ENCODE measurements at places on chromosomes 2 and 18.
A peak's percentile ranks its signal among the peaks of the same experiment; 100 is the strongest.

DNA sequence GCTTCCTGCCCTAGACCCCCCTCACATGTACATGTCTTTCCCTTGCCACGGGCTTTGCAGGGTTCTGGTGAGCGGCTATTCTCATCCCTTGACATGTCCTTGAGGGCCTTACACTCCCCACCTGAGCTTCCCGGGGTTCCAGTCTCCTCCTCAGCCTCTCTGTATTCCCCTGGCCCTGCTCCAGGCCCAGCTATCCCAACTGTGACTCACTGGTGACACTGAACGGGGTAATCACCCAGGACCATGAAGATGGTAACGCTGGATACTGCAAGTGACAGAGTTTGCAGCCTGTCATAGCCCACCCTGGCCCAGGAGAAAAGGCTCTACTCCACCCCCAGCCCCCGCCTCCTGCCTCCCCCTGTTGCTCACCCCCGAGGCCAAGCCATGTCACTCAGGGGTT, 27.3 kb downstream of the KIF3C start:
- DNase-seq = no peak

DNA sequence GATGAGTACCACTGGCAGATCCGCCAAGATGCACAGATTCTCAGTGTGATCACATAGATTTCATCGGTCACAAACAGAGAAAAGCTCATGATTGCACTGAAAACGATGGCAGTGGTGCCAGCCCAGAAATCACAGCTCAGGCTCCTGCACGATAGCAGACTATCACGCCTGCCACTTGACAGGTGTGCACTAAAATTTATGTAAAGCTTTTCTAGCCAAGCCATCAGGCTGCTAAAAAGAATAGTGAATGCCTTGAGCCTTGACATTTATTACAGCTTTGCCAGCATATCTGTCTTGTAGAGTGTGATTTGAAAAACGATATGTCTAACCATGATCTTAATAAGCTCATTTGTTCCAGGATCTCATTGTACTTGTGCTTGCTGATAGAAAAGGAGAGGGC, 409.5 kb upstream of the CWC22 start:
- no peak for DNase-seq

GRCh38 chr2:224722250-224722649, 6.1 kb upstream of the CCDC195 start:
- DNase-seq = no peak

DNA sequence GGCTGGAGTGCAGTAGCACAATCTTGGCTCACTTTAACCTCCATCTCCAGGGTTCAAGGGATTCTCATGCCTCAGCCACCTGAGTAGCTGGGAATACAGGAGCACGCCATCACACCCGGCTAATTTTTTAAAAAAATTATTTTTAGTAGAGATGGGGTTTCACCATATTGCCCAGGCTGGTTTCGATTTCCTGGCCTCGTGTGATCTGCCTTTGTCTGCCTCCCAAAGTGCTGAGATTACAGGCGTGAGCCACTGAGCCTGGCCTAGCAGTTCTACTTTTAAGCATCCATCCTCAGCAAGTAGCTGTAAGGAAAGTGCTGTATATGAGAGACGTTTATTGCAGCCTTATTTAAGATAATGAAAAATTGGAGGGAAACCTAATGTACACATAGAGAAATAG, 79.7 kb downstream of the ZDBF2 start:
- DNase-seq = no peak

DNA sequence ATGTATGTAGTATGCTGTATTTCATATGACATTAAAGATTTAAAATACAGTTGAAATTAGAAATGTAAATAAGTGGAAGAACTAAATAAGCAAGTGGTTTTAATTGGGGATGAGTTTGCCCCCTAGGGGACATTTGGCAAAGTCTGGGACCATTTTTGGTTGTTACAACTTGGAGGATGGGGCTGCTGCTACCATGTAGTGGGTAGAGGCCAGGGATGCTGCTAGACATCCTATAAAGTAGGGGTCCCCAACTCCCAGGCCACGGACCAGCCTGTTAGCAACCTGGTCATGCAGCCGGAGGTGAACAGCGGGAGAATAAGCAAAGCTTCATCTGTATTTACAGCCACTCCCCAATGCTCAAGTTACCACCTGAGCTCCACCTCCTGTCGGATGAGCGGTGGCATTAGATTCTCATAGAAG, 27.9 kb upstream of the ASNSD1 start:
- no peak for DNase-seq

DNA sequence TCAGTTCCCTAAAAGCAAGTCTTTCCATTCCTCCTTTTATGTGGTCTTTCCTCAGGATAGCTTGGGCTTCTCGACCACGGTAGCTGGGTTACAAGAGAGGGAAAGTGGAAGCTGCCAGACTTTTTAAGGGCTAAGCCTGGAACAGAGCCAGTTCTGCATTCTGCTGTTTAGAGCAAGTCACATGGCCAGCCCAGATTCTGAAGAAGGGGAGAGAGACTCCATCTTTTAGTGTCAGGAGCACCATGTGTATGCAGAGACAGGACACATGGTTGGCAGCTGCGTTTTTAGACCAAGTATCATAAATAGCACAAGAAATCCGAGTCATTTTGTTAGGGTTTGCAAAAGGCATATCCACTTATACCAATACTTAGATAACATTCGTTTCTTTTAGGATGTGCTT, 4.7 kb downstream of the HMSD start:
- DNase-seq = no peak

DNA sequence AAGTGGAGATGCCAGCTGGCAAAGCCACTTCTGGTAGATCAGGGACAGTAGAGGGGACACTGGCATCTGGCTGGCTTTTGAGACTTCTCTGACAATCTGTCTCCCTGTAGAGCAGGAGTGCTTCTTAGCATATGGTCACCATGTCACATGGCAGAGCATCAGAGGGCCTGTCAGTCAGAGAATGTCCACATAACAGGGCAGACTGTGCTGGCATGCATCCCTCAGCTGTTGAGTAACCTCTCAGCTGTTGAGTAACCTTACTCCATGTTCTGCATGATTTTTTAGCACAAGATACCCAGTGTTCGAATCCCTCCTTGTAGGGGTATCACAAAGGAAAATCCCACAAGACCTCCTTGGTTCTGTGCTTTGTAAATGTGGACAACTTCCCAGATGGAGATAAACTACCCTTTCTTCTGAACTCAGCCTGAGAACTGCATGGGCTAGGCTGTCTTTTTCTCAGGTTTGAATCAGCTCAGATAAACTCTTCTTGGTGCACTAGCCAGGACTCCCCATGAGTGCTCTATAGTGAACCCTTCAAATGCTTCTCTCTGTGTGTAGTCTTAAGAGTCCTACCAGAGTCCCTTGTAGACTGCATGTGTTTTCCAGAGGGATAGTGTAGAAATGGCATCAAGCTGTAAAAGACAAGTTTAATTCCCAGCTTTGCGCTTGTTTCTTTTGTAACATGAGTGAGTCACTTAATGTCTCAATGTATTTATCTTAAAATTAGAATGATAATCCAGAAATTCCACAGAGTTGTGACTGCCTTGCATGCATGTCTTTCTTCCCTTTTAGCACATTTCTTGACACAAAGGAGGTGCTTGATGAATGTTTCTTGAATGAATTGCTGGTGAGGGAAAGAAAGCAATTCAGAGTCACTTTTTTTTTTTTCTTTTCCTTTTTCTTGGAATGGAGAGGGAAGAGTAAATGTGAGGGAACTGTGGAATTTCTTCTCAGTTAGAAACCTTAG, 442.3 kb upstream of the HNMT start:
- DNase-seq = no peak

DNA sequence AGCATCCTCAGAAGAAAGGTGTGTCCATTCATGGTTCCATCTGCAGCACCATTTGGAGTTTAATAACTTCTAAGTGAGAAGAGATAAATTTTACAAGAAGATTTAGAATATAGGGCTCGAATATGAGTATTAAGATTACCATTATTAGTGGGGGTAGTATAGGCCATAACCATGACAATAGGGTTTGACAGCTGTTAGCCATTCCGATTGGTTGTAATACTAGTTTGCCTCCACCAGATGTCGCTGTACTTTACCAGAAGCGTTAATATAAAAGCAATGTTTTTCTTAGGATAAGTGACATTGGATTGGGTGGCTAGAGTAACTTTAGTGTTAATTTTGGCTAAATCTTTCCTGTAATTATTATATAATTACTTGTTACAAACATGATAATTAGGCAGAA, 107.5 kb upstream of the SRD5A2 start:
- DNase-seq = no peak

DNA sequence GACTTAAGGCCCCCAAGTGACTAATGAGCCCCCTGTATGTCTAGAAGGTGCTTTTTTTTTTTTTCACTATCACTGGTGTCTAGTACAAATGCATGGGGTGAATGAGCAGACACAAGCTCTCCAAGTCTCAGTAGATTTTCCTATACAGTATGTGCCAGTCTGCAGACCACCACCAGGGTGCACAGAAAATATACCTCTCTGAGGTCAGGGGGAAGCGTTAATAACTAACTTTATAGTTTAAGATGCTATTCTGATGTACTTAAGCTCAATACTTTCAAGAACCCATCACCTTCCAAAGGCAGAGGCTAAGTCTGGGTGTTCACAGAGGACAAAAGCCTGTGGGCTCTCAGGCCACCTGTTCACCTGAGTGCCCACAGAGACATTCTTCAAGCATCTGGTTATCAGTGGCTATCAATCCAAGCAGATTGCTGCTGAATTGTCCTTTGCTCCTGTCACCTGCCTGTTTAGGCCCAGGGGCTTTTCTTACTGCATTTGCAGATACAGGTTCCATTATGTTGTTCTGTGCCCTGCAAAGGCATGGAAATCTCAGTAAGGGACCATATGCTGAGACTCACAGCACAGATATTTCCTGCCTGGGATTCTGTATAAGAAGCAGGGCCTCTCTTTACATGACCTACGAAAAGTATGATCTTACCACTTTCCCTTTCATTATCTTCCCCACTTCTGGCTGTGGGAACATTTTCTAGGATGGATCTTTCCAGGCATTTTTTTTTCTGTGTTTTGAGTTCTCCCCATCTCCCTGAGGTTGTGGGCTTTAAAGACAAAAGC, 534.6 kb downstream of the TNS1 start:
- DNase-seq = no peak

- no peak for DNase-seq
Observed at GRCh38 chr2:223076573-223076972, 24.6 kb downstream of the KCNE4 start.

DNA sequence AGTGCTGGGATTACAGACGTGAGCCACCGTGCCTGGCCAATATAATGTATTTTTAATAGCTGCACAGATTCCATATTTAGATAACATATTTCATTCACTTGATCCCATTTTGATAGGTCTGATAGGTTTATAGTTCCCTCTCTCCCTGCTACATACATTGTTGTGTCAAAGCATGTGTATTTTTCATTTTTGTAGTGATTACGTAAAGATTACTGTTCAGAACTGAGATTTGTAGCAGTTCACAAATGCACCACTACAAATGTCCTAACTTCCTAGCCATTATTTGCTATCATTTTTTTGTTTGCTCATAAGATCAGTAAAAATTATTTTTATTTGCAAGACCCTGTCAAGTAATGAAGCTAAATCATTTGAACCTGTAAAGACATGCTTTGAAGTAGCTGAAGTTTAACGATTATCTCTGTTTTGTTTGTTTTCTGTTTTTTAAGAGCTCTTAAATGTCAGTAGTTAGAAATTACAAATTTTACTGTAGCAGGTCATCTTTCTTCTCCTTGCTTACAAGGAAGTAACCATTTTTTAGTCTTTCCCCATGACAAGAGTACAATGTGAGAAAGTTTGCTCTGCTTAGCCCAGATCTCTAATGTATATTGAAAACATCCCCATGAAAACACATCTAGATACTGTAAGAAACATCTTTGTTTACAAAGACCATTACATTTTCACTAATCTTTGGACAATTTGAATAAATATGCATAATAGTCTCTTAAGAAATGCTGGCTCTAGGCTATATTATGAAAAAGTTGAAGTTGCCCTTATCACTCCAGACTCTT, 54.1 kb downstream of the EML4 start:
- no peak for DNase-seq

GRCh38 chr2:150063931-150064548, 423.4 kb downstream of the RND3 start:
- DNase-seq = no peak

DNA sequence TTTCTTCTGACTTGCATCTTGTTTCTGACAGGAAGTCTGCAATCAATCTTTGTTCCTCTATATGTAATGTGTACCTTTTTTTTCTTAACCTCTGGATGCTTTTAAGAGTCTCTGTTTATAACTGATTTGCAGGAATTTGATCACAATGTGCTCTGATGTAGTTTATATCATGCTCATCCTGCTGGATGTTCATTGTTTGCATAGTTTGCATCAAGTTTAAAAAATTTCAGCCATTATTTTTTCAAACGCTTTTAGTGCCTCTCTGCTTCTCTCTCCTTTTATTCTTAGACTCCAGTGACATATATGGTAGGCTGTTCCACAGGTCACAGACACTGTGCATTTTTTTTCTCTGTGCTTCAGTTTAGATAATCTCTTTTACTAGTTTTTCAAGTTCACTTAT, 23.9 kb downstream of the RBKS start:
- no peak for DNase-seq

GRCh38 chr18:6254456-6254855, 160.3 kb downstream of the L3MBTL4 start:
- no peak for DNase-seq

DNA sequence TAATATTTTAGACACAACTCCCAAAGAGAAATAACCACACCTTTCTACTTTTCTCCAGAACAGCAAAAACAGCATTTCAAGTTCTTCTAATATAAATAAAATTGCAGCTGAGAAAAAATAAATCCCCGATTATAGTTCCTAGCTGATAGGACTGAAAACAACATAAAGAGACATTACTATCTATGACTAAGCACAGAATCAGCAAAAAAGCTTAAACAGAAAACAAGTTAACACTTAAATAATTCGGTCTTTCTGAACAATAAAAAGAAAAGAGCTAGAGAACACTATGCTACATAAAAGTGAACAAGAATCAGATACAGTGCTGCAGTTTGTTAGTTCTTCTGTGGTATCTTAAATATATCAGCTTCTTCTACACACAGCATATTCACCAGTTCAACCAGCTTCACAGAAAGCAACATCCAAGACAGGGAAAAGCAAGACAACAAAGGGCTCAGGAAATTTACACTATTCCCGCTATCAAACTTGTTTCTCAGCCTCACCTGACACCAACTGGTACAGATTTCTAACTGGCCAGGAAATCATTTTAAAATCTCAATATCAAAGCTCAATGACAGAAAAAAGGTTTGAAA, 28.6 kb downstream of the FEZ2 start:
- DNase-seq = no peak

- no peak for DNase-seq
Observed at GRCh38 chr2:241771286-241772062, 5.1 kb upstream of the GAL3ST2 start.

DNA sequence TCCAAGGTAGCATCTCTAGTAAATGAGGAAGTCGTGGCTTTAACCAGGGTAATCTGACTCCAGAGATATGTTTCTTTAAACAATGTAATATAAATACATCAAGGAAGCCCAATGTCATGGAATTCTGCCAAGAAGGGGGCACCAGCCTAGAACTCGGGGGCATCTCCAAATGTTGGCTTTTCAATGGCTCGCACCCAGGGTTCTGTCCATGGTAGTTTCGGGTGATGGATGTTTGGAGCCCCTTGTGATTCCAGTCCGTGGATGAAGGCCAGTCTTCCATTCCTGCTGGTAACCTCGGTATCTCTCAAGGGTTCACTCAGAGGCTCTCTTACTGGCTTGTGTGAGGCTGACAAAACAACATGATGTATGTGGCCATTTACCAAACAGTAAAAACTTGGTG, 91.7 kb upstream of the SPHKAP start:
- DNase-seq = no peak

GRCh38 chr18:421247-422155, 79.0 kb downstream of the COLEC12 start:
- peak; percentile 42 for DNase-seq

- DNase-seq = no peak
Observed at GRCh38 chr2:60502144-60502543, 51.3 kb downstream of the BCL11A start.

Data from BJ (cell line).